DMS79 (cell line): ENCODE measurements at places on chromosomes 11 and 22.
A peak's percentile ranks its signal among the peaks of the same experiment; 100 is the strongest.

DNA sequence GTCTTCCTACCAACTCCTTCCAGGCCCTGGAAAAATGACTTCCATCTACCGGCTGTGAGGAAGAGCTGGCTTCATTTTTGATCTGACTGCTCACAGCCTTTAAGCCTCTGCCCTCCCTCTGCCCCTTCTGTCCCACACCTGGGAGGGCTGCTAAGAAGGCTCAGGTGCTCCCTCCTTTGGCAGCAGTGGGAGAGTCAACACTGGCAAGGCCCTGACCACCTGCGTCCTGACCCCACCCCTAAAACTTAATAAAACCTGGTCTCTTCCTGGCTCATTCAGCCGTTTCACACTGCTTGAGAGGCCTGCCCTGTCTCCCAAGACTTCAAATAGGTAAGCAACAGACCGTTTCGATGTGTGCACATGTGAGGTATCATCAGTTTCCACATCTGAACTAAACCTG, 52.1 kb upstream of the NFRKB start:
- DNase-seq: peak; percentile 19

DNA sequence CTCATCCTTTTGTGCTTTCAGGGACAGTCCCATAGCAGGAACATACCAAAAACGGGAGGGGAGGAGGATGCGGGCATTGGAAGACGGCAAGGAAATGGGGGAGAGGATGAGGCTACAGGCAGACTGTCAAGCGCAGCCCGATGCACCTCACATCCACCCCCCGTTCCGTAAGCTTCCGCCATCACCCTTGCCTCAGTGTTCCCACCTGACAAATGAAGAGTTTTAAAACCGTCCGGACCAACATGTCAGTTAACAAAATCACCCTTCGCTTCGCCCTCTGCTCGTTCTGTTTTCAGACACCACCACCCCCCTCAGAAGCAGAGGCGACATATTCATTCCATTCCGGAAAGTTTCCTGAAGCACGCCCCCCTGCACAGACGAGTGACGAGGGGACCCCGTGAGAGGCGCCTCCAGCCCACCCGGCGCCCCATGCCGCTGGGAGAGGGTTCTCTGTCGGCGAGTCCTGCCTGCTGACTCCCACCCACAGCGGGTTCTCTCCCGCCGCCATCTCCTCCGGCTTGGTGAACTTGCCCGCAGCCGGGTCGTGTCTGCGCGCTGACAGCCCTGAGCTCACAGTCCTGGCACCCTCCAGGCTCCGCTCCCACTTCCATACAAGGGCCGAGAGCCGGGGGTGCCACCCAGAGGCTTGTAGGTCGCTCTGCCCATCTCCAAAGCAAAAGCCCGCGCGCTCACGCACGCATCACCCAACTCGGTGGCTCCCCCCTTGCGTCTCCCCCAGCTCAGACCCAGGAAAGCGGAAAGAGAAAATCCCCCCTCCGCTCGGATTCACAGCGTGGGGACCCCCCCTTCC, 1.5 kb downstream of the IGSF9B start:
- peak; percentile 33 for DNase-seq

GRCh38 chr11:14374922-14375830, 16.2 kb upstream of the RRAS2 start:
- no peak for DNase-seq

DNA sequence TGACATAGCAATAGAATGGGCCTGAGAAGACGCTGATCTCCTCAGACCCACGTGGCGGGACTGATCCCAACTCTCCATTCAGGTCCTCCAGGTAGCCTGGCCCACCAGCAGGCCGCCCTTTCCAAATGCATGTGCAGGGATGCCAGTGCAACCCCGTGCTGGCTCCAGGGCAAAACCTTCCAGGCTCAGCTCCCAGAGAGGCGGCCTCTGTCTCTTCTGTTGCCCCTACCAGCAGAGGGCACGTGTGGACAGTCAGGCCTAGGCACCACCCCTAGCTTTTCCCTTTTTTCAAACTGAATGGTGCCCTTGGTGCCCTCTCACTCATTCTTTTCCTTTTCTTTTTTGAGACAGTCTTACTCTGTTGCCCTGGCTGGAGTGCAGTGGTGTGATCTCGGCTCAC, 121.7 kb downstream of the OSBP2 start:
- DNase-seq: no peak

GRCh38 chr11:92224407-92225124, at the start of gene FAT3:
Gene FAT3 (plus strand): TSS chr11:92224818. CDS start chr11:92352113, 127,295 bp downstream.
- peak; percentile 50 for DNase-seq

GRCh38 chr11:79045800-79046304, 395.0 kb downstream of the TENM4 start:
- DNase-seq: no peak

DNA sequence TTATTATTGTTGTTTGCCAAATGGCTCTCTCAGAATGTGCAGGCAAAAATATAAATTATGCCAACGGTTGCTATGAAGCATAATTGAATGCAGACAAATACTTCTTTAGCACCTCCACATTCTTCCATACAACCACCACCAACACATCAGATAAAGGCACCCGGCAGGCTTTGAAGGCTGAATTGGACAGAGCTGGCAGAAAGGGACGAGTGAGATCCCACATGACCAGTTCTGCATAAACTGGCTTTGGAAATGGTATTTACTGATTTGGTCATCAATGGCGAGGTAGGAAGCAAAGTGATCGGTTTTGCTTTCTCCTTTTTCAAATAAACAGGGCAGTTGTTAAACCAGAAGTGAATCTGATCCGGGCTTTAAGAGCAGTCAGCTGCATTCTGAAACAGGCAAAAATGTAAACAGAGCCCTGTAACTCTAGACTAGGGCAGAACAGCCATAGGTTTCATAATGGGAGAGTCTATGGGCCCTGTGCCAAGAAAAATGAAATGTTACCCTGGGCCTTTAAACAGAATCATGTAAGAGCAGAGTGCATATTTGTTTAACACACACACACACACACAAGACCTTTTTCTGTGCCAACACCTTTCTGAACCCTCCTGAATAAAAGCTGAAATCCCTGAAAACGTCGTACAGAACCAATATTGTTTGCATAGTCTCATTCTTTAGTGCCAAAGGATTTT, 97.7 kb downstream of the MPPED2 start:
- DNase-seq: peak; percentile 50

- DNase-seq: no peak
Observed at GRCh38 chr11:117953024-117953671, 23.9 kb upstream of the TMPRSS13 start.

DNA sequence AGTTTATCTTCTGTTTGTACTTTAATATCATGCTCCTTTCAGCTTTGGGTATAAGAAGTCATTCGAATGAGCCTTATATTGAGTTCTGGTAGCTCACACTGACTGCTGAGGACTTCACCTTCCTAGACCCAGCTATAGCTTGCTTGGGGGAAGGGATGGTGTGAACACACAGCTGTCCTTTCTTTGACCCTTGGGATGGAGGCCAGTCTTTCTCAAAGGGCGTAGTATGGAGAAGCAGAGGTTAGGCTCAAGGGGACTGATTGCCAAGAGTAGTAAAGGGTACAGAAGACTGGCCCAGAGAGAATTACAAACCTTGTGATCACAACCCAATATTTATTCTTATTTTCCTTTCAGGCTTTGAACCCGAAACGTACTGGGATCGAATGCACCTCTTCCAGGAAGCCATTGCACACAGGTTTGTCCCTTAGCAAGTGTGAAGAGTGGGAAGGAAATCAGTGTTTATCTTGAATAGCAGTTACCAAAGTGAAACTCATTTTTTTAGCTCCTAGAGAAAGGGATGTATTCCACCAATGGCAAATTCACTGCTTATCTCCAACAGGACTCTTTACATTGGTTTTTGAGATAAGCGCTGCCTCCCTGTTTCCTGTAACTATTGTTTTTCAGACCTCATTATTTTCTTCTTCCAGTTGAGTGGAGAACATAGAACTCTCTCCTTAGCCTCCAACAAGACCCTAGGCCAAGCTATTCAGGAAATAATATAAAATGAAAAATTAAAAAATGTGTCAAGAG, 42.8 kb upstream of the YWHAH start:
- DNase-seq: no peak

- DNase-seq: no peak
Observed at GRCh38 chr11:1163911-1164735, 6.4 kb downstream of the MUC5AC start.

DNA sequence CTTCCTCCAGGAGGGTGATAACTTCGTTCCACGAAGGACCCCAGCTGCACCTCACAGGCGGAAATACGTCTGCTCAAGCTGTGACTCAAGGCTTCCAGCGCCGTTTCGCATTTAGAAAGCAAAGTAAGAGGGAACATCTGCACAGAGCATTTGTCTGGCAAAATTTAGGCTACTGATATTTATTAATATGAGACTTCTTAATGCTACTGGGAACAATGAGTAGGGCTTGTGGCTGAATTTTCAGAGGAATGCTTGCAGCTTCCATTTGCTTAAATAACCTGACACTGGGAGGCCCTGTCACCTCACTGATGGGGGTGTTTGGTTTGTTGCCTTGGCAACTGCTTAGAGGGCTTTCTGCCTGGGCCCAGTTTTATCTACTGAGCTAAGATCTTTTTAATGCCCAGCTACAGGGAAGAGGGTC, 14.7 kb upstream of the ST14 start:
- peak; percentile 23 for DNase-seq

DNA sequence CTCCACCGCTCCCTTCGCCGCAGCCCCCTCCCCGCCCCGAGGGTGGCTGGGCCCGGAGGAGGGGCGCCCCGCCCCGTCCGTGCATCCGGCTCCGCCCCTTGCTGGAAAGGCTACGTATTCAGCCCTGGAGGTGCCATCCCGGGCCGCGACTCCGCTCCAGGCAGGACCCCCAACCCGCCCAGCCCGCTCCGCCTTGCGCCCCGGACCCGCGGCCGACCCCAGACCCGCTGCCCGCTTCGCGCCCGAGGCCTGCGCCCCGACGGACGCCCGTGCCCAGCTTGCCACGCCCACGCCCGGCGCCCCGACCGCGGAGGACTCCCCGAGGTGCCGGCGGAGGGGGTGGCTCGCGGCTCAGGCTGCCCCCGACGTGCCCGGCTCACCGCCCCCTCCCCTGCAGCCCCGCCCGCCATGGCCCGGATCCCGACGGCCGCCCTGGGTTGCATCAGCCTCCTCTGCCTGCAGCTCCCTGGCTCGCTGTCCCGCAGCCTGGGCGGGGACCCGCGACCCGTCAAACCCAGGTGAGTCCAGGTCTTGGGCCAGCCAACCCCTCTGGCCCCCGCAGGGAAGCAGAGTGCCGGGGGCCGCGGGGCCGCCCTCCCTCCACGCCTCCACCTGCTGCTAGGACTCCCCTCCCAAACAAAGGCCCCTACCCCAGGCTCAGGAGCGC, at the start of gene ADM2:
Gene ADM2, plus strand, starts transcription at position 104 of the 667 bp plus-strand sequence. Its CDS starts 305 bp downstream, at position 409.
- no peak for DNase-seq

GRCh38 chr22:24129263-24129651, 52.0 kb upstream of the SUSD2 start:
- no peak for DNase-seq

DNA sequence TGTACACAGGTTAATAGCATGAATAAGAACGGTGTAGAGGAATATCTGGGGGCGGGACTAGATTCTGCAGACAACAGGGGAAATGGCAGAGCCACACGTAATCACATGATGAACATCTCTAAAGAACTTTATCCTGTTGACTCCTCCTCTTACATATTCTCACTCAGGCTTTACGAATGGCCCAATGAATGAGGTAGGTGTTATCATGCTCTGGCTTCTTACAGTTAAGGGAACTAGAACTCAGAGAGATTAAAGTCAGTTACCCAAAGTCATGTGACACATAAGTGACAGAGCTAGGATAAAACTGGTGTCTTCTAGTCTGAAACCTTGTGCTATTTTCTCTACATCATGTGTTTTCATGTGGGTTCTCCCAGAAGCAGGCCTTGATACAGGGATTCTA, 49.0 kb upstream of the BMAL1 start:
- DNase-seq: no peak

- DNase-seq: peak; percentile 35
Observed at GRCh38 chr11:61972672-61973475, 5.4 kb upstream of the FTH1 start.

DNA sequence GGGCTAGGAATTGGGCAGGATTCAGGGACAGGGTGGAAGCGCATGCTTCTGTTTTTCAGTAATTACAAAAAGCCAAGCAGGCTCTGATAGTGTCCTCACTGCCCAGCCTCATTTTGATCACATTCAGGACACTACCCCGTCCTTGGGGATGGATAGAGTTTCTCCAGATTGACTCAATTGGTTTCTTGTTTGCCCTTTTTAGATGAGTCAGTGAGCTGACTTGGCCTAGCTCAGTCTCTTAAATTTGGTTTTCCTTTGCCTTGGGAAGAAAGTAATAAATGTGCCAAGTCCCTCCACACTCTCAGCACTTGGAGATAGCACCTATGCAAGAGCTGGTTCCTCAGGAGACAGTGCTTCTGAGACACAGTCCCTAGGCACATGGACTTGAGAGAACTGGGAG, 25.5 kb downstream of the DKK3 start:
- DNase-seq: no peak

GRCh38 chr11:73184953-73185671, 33.0 kb upstream of the P2RY2 start:
- peak; percentile 23 for DNase-seq

- peak; percentile 50 for DNase-seq
Observed at GRCh38 chr11:72430741-72431570, 3.4 kb downstream of the CLPB start.

DNA sequence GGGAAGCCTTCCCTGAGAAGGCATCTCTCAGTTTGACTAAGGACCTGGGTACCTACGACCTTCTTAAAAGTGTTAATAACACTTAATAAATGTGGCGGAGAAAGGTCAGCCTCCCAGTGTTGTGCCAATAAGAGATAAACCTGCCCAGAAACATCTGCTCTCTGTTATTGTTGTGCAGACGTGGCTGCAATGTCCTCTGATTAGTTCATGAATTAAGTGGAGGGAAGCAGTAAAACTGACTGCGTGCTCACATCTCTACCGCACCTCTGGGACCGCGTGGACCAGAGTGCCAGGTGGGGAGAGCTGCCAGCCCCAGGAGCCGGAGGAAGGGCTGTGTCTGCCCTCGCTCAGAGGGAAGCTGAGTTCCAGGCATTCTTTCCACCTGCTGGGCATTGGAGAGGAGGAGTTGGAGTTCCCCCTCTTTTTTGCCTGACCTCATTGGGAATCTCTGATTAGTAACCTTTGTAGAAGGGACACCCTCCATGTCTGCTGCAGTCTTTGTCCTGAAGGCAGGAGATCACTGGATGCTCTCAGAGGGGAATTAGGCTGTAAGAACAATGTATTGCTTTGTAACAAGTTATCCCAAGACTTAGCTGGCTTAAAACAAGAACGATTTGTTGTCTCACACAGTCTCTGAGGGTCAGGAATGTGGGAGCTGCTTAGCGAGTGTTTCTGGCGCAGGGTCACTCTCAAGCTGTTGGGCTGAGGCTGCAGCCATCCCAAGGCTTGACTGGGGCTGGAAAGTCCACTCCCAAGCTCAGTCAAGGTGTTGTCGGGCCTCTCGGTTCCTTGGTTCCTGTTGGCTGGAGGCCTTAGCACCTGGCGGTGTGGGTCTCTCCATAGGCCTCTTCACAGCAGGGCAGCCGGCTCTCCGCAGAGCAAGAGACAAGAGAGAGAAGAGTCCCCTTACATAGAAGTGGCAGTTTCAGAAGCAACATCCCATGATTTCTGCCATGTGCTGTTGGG, 247.6 kb upstream of the TBCEL start:
- DNase-seq: no peak

DNA sequence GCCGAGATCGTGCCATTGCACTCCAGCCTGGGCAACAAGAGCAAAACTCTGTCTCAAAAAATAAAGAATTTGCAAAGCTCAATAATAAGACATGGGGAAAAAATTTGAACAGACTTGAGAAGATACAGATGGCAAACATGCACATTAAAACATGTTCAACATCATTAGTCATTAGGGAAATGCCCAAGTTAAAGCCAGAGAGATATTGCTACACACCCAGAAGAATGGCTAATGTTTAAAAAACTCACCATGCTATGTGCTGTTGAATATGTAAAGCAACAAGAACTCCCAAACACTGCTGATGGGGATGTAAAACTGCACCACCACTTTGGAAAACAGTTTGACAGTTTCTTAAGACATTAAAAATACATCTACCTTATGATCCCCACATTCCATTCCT, 12.6 kb downstream of the LRRC75B start:
- DNase-seq: no peak
